Left cardiac atrium (tissue), 4 donors: ENCODE measurements at places on chromosomes 2 and 18.

DNA sequence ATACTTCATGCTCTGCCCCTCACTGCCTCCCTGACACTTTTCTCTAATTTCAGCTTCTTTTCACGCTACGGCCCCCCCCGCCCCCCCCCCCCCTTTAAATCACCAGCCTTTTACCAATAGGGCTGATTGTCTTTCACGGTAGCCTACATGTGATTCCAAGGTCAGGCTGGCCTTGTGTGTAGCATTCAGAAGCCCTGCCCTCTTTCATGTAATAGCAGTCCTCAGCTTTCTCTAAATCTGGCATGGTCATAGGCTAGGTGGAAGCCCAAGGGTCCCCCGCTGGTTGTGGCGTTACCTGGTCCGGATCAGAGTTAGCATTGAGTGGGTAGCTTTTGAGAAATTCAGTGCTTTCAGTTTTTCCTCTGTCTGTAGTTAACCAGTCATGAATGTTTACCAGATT, 281.8 kb downstream of the ALPK2 start:
- no peak for DNase-seq

DNA sequence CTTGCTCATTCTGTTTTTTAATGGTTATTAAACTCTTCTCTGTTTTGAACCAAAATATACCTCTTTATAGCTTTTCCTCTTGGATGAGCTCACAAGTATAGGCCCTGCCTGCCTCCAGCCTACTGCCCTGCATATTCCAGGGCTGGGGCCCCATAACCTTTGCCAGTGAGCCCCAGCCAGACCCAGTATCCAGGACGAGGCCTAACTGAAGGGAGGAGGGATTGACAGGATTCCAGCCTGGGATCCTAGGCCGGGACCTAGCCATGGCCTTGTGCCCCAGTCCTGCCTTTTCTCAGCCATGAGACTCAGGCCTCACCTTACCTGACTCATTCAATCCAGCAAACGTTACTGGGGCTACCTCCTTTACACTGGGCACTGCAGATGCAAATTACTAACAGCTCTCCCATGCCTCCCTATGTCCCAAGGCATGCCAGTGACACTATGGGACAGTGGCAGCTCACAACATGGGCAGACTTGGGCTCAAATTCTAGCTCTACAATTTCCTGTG, 159.2 kb downstream of the DDX1 start:
- no peak for DNase-seq

GRCh38 chr18:71827301-71827700, 716.8 kb downstream of the CBLN2 start:
- no peak for DNase-seq

- no peak for DNase-seq
Measured at GRCh38 chr2:67917332-67918054, 145.3 kb downstream of the C1D start.

DNA sequence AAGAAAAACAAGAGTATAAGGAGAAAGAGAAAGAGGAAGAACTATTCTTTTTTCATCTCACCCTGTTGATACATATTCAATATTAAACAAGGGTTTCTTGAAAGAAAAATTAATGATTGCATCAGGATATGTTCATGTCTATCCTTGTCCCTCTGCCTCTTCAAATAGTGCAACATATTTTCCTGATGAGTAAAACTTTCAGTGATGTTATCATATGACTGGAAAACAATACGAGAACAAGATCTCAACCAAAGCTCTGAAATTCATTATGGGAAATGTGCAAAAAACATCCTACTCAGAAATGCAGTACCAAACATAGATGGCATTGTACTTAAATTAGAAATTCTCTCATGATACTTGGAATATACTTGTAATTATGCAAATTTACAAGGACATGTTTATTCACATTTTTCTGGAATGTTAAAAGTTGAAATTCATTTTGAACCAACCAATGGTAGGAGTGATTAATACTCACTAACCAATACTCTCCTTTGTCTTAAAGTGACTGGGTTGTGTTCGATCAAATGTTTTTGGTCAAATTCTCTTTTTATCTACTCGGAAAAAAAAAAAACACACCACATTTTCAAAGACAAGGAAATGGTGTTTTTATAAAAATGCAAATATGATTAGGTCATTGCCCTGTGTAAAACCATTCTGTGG, 148.9 kb upstream of the GULP1 start:
- DNase-seq = no peak

DNA sequence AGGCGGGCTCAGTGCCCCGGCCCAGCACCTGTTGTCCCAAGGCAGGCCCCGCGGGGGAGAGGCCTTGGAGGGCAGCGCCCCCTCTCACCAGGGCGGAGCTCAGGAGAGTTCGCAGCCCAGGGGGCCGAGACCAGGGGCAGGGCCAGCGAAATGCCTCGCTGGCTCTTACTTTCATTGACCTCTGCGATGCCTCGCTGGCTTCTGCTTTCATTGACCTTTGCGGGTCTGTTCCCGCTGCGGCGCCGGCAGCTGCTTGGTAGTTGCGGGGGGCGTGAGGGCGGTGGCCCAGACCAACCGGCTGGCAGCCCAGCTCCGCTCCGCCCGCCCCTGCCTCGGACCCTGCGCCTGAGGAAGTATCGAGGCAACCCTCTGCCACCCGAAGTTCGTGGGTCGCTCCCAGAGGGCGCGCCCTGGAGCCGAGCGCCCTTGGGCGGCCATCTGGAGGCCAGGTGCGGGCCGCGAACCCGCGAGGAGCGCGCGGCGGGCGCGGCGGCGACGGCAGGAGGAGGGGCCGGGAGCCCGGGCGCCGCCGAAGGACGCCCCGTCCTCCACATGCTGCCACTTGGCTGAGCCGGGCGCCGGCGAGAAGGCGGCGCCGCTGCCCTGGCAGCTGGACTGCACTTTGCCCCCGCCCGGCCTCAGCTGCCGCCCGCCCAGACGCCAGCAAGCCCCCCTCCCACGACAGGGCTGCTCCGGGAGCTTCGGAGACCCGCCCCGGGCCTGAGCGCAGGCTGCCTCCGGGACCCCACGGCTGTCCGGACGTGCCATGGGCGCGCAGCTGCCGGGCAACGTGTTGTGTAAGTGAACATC, 118.0 kb upstream of the MSTN start:
- DNase-seq = peak; percentile 78

DNA sequence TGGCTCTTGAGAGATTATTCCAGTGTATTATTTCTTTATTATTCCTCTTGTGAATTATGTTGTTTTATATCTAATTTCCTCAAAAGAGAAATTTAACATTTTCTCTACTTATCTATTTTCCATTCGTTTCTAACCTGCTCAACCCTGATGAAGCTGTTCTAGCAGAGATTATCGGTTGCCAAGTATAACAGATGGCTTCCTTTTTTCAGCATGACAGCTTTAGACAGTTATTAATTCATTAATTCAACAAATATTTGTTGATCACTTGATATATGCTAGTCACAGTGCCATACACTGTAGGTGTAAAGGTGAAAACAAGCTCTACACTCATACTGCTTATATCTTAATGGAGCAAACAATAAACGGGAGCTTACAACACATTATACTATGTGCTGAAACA, 137.9 kb upstream of the UBE2E3 start:
- no peak for DNase-seq

- no peak for DNase-seq
Measured at GRCh38 chr2:136399667-136400289, 281.8 kb upstream of the CXCR4 start.

GRCh38 chr2:209471037-209471436, 47.2 kb downstream of the MAP2 start:
- no peak for DNase-seq

DNA sequence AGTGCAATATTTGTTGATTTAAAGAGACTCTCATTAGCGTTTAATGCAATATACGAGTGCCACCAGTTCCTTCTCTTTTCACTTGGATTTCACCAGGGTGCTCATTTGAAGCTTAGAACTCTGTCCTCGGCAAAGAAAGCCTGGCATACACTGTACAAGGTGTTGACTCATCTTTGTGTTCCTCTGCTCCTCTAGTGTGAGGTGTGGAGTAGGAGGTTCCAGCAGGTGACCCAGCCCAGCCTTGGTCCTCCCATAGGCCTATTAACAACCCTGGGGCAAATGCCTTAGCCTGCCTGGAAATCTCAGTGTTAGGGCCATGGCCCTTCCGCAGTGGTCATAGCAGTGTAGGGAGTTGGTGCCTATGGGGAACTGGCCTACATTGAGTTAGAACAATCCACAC, 20.1 kb downstream of the BCL2L11 start:
- no peak for DNase-seq
